ENCODE measurements at places on chromosomes 13 and 19.

DNA sequence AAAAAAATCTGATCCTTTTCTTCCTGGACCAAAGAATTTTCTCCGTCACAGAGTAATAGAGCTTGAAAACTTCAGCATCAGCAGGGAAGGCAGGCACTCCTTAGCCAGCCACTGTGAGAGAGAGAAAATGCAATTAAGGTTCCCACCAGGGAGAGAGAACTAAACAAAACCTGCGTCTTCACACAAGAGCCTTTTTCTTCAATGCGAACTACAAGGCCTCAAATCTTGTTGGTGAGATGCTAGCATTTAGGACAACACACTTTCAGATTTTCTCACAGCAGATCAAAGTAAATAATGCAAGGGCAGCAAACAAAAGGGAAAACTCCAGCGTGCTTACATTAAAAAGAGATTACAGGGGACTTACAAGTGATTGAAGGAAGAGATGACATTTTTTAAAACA lies 80.1 kb downstream of the DACH1 start:
- no peak for DNase-seq

- no peak for DNase-seq
These were observed 66.6 kb upstream of the ZNF527 start for GRCh38 chr19:37304190-37304883.

DNA sequence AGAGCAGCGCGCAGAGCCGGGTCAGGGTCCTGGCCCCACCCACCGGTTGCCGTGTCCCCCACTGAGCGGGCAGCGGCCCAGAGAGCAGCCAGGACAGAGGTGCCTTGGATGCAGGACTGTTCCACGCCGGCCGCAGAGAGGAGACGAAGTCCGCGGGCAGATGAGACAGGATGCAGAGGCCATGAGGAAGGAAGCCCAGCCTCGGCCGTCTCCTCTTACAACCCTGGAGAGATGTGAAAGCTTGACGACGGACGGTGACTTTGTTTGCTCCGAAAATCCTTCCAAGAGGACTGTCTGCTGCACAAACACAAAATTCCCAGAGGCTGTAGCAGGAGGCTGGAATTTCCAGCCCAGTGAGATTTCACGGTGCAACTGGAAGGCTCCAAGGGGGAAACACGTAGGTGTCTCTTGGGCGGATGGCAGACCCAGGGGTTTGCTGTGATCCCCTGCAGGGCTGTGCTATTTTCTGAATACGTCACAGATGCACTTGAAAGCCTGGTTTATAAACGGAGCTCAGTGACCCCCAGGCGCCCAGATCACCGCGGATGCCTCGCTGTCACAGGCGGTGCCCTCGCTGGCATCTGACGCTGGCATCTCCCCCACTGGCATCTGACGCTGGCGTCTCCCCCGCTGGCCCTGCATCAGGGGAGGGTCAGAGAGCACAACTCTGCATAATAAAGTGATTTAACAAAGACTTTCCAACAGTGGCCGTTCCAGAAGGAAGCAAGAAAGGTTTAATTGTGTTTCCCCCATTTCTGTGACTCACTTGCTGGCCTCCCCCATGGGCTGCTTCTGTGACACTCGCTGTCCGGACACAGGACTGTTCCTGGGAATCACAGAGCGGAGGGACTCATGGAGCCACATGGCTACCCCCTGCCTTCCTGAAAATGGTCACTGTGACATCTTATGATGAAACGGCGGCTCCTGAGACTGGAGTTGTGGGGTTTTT lies 62.0 kb upstream of the C13orf46 start:
- DNase-seq: peak; percentile 69

- peak; percentile 75 for DNase-seq
These were observed 86.2 kb downstream of the IRS2 start for GRCh38 chr13:109700176-109700575.

GRCh38 chr19:33232656-33233055 lies 7.0 kb upstream of the SLC7A10 start:
- DNase-seq: no peak

DNA sequence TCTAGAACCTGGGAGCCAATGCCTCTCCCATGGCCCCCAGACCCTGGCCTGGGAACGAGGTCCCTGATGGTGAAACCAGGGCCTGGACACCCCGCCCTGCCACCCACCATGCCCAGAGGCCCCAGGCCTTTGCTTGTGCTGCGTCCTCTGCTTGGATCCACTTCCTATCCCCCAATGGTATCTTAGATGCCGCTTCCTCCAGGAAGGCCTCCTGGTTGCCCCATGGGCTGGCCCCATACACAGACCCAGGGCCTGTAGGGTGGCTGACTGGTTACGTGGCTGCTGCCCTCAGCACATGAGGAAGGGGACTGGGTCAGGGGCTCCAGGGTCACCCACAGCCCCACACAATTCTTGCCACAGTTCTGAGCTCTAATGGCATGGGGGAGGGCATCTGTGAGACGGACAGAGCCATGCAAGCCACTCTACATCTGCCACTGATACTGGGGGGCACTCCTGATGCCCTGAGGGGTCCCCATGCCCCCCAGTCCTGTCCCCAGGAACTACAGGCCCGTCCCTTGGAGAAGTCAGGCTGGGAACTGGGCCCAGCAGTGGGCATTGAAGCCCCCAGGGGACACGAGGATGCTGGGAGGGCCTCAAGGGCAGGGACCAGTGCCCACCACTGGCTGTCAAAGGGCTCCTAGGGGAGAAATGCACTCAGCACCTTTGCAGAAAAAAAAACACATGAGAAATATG lies 5.0 kb downstream of the RPL36 start:
- no peak for DNase-seq

DNA sequence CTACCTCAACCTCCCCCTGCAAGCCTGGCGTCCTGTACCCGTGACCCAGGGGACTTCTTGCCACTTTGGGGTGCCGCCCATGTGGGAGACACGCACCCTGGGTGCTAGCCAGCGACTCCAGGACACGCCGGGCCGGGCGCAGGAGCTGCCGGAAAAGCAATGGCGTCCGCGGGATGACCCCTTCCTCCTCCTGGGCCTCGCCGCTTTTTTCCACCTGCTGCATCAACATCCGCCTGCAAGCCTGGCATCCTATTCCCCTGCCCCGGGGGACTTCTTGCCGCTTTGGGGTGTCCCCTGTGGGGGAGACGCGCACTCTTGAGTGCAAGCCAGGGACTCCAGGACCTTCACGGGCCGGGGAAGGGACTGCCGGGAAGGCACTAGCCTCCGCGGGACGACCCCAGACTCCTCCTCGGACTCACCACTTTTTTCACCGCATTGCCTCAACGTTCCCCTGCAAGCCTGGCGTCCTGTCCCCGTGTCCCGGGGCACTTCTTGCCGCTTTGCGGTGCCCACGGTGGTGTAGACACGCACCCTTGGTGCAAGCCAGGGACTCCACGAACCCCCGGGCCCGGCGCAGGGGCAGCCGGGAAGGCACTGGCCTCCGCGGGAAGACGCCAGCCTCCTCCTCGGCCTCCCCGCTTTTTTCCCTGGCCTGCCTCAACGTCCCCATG lies 237.8 kb downstream of the TUBA3C start:
- DNase-seq: peak; percentile 51

DNA sequence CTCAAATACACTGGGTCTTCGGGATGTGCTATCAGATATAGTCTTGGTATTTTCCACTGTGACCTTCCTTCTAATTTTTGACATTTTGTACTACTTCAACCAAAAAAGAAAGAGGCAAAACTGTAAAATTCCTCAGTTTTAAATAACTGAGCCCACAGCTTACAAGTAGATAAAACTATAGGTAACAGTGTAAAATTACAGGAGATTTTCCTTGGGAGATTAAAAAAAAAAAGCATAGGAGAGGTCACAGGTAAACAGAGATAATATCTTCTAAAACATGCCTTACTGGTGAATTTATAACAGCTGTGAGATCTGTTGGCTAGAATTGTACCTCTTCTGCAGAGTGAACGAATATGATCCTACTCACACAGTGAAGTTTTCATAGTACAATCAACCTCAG lies 7.1 kb downstream of the ZC3H13 start:
- DNase-seq: no peak

- DNase-seq: no peak
These were observed 126.2 kb downstream of the RAB20 start for GRCh38 chr13:110435331-110435730.

DNA sequence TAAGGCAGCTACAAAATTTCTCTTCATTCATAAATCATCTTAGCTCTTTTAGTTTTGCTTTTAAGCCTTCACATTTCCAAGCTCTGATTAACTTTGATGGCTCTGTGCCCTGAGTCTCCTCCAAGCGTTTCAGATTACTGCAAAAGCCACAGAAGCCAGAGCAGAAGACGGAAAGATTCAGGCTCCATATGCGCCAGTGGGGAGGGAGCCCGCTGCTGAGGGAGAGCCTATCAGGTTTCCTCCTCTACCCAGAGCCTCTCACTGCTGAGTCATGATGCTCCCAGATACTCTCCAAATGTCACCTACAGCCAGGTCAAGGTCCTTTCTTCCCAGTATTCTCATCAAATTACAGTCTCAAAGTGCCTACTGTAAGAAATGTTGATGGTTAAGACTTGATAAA lies 193.6 kb downstream of the RAP2A start:
- peak; percentile 70 for DNase-seq

DNA sequence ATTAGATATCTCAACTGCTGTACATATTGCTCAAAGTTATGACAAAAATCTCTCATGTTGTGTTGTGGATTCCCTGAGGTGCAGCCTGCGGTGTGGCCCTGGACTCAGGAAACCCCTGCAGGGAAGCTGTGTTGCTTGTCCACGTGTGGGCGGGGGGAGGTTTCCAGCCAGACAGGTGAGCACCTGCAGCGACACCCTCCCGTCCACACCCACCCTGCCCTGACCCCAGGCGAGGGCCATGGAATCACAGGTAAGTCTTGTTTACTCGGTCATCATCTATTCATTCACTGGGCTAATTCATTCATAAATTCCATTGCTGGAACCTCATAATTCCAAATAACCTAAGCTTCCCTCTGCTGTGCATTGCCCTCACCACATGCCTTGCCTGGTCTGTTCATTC lies 14.1 kb downstream of the PLPP2 start:
- DNase-seq: no peak

- DNase-seq: no peak
These were observed 42.3 kb downstream of the USPL1 start for GRCh38 chr13:30659980-30660379.

GRCh38 chr13:24630851-24631620 lies 49.2 kb upstream of the ATP12A start:
- DNase-seq: no peak

DNA sequence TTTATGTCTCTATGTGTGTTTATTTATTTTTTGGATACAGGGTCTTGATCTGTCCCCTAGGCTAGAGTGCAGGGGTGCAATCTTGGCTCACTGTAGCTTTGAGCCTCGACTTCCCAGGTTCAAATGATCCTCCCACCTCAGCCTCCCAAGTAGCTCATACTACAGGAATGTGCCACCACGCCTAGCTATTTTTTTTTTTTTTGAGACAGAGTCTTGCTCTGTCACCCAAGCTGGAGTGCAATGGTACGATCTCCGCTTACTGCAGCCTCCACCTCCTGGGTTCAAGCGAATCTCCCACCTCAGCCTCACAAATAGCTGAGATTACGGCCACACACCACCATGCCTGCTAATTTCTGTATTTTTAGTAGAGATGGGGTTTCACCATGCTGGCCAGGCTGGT lies 5.0 kb upstream of the ANGPTL4 start:
- no peak for DNase-seq

DNA sequence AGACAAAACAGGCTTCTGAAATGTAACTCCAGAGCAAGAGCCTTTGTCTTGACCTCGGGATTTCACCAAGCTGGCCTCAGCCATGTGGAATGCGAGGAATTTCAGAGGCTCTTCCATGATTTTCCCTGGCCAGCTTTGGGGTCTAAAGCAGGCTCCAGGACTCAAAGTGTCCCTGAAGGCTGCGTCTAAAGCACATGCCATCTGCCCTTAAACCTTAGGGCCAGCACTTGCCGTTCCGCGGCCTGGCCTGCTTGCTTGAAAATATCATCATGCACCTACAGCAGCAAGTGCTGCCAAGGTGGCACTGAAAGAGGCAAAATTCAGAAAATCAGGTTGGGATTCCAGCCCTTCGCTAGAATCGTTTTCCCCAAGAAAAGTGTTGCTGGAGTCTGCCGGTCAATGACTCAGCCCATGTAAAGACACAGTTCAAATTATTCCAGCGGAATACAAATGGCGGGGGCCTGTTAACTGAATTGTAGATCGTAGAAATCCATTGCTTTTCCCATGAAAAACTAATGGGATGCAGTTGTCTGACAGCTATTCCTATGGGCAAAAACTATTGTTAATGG lies 105.7 kb upstream of the RAP2A start:
- DNase-seq: no peak

- no peak for DNase-seq
These were observed 1.9 kb upstream of the ZNF580 start for GRCh38 chr19:55638864-55639359.

DNA sequence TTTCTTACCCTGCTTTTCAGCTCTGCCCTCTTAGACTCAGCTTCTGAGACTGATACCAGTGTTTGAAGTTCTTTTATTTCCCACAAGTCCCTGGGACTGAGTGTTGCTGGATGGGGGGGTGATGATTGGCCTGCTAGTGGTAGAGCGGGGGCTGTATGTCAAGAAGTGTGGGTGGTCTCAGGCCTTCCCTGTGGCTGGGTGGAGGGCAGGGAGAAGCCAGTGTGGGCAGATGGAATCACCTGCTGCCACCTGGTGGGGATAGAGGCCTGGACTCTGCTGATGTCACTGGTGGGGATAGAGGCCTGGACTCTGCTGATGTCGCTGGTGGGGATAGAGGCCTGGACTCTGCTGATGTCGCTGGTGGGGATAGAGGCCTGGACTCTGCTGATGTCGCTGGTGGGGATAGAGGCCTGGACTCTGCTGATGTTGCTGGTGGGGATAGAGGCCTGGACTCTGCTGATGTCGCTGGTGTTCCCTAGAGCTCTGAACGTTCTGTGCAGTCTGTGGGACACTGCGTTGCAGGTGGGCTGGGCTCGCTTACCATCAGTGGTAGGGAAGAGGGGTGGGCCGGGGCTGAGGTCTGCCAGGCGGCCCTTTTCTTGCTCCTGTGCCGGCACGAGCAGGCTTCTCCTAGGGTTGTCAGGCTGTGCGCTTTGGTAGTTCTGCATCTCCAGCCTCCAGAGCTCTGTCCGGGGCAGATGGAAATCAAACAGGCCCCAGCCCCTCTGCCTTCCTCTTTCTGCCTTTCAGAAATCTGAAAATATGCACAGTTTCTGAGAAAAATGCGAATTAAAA lies 101.3 kb downstream of the ARHGEF7 start:
- DNase-seq: peak; percentile 78

Measured in tibial artery (tissue), 4 donors.